ENCODE measurements at places on chromosomes 7 and 10.

GRCh38 chr10:72254813-72255568 lies 18.7 kb upstream of the DDIT4 start:
- peak; percentile 93 for DNase-seq

DNA sequence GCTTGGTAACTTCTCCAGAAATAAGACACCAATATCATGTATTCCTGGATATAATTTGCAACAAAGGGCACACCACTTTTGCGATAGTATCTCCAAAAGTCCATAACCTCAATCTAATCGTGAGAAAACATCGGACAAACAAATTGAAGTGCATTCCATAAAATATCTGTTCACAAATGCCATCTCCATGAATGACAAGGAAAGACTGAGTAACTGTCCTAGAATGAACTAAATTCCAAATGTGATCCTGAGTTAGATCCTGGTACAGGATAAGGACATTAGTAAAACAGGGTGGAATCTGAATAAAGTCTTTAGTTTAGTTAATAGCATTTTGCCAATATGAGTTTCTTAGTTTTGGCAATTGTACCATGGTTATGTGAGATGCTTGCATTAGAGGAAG lies 384.2 kb downstream of the SUGCT start:
- no peak for DNase-seq

DNA sequence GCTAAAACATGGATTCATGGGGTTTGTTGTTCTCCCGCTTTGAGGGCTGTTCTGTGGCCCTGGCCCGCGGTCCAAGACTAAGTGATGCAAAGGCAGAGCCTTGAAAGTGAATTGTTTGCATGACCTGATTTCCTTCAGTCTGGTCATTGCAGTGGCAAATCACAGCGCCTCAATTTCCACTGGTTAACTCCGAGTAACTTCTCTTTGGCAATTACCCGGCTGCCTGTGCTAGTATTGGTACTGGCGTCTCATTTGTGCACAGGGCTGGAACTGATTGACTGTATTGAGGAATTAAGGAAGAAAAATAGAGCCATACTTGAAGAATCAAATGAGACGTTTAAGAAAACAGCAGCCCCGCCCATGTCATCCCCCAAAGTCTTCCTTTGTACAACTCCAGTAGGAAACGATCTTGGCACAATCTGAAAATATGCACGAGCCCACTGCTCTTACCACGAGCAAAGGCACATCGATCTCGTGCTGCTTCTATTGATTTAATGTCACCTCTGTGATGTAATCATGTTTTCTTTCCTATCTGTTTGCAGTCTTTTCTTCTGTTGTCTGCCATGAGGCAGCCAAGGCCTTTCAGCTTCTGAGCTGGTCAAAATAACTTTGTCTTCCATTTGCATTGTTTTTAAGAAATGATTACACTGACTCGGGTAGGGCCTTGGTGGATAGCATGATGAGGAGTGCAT lies 60.6 kb upstream of the SHH start:
- no peak for DNase-seq

GRCh38 chr10:122021379-122021778 lies 32.4 kb downstream of the TACC2 start:
- no peak for DNase-seq

DNA sequence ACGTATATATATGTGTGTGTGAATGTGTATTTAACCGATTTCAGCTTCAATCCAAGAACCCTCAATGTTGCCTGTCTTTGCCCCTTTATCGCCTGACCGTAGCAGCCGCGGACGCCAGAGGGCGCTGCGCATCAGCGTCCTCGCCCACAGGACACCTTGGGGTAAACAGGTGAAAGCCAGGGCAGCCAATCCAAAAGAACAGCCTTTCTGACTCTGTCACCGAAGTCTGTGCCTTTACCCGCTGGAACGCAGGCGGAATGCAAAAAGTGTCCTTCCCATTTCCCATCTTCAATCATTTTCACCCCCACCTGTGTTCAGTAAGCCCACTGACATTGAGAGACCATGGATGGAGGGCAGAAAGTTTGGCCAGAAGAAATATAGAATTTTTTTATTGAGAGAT lies 3.6 kb downstream of the NXPH1 start:
- peak; percentile 65 for DNase-seq

DNA sequence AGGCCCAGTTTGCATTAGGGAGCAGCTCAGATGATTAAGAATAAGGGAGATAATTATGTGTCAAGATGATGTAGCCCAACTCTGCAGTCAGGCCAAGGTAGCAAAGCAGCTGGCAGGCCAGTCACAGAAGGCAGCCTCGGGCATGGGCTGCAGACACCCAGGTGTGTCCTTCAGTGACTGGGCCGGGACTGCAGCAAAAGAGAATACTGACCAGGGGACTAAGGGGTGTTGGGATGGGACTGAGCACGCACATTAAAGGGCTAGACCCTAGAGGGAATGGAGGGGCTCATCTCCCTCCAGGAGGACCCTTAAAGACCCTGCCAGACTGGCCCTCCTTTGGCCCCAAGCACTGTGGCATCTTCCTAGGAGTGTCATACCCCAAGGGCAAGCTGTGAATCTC lies 38.7 kb downstream of the PAX2 start:
- no peak for DNase-seq

GRCh38 chr7:42877862-42878261 lies 34.0 kb downstream of the C7orf25 start:
- DNase-seq, result no peak

DNA sequence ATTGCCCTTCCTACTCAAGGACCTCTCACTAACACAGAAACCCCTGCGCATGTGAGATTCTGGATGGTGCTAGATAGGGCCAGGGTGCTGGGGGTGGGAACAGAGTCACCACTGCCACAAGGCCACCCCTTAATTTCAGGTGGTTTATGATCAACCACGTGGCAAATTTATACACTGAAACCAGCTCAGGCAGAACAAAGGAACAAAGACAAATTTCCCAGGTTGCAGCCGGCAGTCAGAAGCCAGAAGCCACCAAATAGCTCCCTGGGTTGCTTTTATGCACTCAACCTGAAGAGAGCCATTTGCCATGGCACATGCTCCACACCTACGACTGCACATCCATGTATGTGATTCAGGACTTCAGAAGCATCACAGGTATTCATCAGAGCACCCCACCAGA lies 2.5 kb downstream of the VOPP1 start:
- no peak for DNase-seq

- DNase-seq, result no peak
These were observed 96.5 kb upstream of the NPS start for GRCh38 chr10:127452568-127452967.
